Amniotic epithelial cell (primary cell): ENCODE measurements at places on chromosomes 7 and 10.

DNA sequence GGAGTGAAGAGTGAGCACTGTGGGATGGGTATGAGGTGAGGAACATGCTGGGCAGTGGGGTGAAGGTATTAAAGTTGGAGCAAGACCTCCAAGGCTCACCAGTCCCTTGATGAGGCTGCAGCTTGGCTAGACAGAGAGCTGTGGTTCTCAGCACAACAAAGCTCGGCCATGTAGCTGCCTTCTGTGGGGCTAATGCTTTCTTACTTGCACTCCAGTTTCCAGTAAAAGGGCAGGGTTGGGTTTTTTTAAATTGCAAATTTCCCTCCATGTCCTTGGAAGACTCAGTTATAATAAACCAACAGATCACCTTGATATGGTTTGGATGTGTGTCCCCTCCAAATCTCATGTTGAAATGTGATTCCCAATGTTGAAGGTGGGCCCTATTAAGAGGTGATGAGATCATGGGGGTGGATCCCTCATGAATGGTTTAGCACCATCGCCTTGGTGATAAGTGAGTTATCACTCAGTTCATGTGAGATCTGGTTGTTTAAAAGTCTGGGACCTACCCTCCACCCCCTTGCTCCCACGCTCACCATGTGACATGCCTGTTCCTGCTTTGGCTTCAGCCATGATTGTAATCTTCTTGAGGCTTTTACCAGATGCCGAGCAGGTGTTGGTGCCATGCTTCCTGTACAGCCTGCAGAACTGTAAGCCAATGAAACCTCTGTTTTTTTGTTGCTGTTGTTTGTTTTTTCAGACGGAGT, 55.9 kb downstream of the ATXN7L1 start:
- DNase-seq = no peak

DNA sequence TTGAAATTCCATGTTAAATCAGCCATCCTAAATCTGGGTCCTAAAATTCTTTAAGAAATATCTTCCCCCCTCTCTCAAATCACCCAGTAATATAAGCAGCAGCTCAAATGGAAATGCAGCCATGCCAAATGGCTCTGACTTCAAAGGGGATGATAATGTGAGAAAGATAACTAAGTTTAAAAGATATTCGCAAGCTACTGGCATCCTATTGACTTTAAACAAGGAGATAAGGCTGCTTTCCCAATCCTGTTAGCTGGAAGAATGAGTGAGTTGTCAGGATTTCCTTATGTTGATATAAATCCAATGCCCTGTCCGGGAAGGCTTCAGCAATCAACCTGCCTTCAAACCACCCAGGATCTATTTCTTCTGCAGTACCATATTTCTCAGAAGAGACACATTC, 172.0 kb downstream of the FANK1 start:
- DNase-seq = no peak

DNA sequence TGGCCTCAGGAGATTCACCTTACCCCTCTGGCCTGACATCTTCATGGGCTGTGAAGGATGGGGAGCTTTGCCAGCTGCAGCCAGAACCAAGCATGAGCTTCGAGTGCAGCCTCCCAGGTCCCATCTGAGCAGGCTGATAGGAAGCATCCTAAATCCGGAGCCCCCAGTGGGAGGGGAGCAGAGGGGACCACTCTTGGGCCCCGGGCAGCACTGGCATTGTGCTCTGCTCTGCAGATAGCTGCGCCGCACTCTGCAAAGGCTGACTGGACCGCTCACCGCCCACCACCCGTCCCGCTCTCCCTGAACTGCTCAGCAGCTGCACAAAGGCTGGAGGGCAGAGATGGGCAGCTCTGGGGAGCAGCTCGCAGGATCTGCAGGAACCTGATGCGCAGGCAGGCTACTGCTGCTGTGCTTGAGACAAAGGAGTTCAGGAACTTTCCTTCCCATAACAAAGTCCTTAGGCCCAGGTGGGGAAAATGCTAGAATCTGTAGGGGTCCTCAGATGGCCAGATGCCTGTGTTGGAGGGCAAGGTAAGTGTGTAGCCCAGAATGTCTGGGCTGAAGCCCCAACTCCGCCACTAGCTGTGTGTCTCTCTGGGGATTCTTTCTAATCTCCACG, 51.8 kb downstream of the ARHGAP22 start:
- no peak for DNase-seq

DNA sequence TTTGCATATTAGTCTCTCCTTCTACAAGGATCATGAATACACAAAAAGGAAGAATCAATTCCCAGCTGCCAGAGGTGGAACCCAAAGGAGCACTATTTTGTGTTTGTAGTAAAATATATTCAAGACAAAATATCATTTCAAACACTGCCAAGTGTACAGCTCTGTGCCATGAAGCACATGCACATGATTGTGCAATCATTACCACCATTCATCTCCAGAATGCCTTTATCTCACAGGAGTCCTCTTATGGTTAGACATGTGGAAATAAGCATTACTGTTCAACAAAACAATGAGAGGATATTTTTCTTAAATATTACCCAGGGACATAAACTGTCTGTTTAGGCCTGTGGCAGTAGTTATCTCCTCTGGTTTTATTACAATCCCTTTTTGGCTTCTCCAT, 151.4 kb upstream of the PPP1R3A start:
- peak; percentile 93 for DNase-seq

- DNase-seq = peak; percentile 52
Observed at GRCh38 chr10:101272229-101272868, 43.1 kb upstream of the LBX1 start.

- no peak for DNase-seq
Observed at GRCh38 chr7:99768471-99768870, 15.5 kb downstream of the CYP3A4 start.

- peak; percentile 98 for DNase-seq
Observed at GRCh38 chr10:79298403-79299244, 48.6 kb upstream of the PPIF start.

- DNase-seq = no peak
Observed at GRCh38 chr7:86130268-86130667, 513.4 kb upstream of the GRM3 start.

- no peak for DNase-seq
Observed at GRCh38 chr10:110876000-110876399, 4.3 kb downstream of the PDCD4 start.

GRCh38 chr7:81769891-81770727, at the start of gene HGF:
Gene HGF (minus strand): TSS chr7:81770047. CDS start chr7:81769971, 76 bp downstream.
- DNase-seq = peak; percentile 43

- DNase-seq = no peak
Observed at GRCh38 chr10:89973326-89973725, 271.9 kb downstream of the KIF20B start.

DNA sequence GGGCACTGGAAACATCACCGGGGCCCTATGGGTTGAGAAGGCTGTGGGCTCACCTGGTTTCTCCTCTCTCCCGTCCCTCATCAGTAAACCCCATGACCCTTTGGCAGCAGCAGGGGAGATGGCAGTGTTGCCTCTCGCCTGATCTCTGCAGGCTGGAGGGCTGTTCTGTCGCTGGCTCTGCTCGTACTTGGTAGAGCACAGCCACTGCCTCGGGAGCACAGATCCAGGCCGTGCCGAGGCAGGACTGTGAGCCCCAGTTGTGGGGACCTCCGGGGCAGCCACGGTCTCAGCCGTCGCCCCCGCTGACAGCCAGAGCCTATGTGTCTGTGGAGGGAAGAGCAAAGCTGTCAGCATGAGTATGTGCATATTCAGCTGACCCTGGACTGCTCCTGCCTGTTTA, 94.9 kb downstream of the PTPRE start:
- DNase-seq = no peak

DNA sequence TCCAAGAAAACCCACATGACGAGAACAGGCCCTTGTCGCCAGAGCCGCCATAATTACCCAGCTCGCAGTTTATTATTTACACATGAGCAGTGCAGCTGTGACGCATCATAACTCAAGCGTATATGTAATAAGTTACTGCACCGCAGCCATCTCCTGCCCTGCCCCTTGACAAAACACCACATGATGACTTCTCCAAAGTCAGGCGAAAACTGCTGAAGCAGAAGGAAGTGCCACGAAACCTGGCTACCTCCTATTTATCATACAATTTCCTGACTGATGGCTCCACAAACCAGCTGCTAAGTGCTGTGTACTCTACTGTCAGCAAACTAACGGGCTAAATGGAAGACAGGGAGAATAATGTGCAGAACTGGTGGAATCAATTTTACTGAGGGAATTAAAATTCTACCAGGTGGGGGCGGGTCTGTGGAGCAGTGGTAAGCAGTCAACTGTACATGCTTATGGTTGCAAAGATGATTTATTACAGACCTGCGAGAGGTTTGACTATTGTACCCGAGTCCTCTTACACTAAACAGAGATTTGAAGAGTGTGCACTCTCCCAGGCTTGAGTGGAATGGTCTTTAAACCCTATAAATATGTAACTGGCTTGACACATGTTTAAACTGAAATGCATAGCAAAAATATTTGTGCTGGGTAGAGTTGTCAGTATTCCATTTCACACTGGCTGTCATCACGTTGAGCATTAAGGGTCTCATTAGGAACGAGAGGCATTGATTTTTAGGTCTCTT, 156.0 kb downstream of the GLI3 start:
- peak; percentile 71 for DNase-seq

DNA sequence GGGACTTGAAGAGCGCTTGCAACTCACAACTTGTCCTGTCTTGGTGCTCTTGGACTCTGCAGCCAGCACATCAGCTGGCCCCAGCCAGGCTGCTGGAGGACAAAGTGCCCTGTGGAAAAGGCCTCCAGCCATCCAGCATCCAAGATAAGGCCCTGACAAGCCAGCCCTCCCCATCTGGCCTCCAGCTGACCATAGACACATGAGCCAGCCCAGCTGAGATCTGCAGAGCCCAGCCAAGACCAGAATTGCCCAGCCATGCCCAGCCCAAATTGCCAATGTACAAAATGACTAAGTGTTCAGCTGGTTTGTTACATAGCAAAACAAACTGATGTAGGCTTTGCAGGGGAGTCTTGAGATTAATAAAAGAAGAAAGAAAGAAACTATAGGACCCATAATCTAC, 36.0 kb upstream of the FRMD4A start:
- no peak for DNase-seq

GRCh38 chr7:85068799-85069198, 118.1 kb downstream of the SEMA3D start:
- peak; percentile 74 for DNase-seq

GRCh38 chr10:59623133-59624121, 86.2 kb downstream of the SLC16A9 start:
- DNase-seq = no peak

- DNase-seq = peak; percentile 29
Observed at GRCh38 chr10:22648547-22648961, 65.8 kb downstream of the PIP4K2A start.
